Mucosa of gallbladder (tissue), 1 donor: ENCODE measurements at places on chromosomes 12 and 14.

DNA sequence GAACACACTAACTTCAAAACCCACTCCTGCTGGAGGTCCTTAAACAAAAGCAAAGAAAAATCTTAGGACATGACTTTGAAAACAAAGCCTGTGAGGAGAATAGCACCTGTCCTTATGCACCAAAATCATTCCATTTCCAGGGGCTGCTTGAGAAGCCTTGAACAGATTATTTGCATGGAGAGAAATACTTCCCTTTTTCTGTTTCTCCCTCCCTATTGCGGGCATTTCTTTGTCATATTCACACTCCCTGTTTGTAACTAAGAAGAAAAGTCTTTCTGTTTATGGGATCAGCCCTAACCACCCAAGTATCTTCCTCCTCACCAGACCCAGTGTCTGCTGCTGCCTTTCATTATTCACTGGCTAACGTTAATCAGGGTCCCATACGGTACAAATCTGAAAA lies 218.8 kb downstream of the DPF3 start:
- no peak for DNase-seq

GRCh38 chr14:29671034-29671433 lies 256.6 kb downstream of the PRKD1 start:
- DNase-seq = no peak

GRCh38 chr12:94265539-94265938 lies 117.2 kb downstream of the PLXNC1 start:
- DNase-seq = no peak

- no peak for DNase-seq
These were observed 23.5 kb downstream of the SIX6 start for GRCh38 chr14:60532442-60532841.

DNA sequence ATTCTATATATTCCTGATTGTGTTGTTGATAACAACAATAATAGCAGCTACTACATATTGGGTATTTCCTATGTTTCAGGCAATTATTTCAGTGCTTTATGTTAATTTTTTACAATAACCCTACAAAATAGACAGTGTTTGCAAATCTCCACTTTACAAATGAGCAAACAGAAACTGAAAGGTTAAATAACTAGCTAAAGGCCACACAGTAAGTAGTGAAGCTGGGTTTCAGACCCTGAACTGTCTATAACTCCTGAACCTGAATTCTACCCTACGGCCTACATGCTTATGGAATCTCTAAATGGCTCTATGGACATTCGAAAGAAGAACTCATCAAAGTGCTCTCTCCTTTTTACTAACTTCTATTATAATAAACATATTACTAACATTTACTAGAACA lies 19.7 kb upstream of the NUDT4 start:
- DNase-seq = no peak

DNA sequence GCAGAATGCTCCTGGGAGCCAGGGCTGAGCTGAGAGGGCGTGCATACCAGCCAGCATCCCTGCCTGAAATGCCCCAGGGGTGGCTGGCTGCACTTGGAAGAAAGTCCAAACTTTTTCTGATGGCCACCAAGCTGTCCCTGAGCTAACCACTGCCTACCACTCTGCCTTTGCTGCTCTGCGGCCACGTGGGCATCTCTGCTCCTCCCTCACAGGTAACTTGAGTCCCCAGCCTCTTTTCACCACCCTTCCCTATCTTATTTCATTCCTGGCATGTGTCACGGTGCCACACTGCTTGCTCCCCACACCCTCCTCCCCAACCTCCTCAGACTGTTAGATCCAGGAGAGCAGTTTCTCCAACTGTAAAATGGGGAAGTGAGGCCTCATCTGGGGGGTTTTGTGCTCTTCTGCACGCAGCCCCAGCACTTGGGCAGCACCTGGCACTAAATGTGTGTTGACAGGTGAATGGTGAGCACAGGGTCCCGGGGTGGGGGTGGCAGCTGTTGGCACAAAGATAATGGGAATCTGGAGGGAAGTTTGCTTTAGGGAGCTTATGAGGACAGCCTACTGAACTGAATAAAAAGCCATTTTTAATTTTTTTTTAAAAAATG lies 113.0 kb downstream of the GLT1D1 start:
- no peak for DNase-seq

DNA sequence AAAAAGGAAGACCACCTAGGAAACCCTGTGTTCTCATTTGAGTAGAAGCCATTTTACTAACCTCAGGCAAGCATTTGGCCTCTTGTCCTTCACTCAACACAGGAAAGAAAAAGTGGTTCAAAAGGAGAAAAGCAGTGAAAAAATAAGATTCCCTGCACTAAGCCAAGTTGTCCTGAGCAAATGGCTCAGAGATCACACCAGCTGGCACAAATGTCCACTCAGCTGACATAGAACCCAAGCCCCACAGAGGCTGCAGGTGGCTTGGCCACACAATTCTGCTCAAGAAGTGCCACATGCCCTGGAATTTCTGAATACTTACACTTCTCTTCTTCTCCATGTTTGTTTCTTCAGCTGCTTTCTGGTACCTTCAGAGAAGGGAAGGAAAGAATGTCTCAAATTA lies 52.0 kb downstream of the LIMA1 start:
- DNase-seq = no peak
